ENCODE measurements at places on chromosomes 12 and 14. TPM values are rescaled to one million over a fixed set of nuclear protein-coding genes. Genes with fewer than 3 reads are reported as not detected.

The ENDOU gene
- total RNA-seq = not detected

The PGAM5 gene
- 84.0 TPM for total RNA-seq

The SYT1 gene
- total RNA-seq = 34.6 TPM

The NDRG2 gene
- total RNA-seq = 27.2 TPM

The TEX22 gene
- 0.82 TPM for total RNA-seq
